Esophagus muscularis mucosa (tissue), 4 donors: ENCODE measurements at places on chromosomes 11 and 22. TPM values are rescaled to one million over a fixed set of nuclear protein-coding genes. Genes with fewer than 3 reads are reported as not detected.

The MUC6 gene
- total RNA-seq = not detected

The OR52E8 gene
- not detected for total RNA-seq

The OR2D2 gene
- total RNA-seq = not detected

The NTM gene
- 25.3 TPM for total RNA-seq

The APOL4 gene
- 24.7 TPM for total RNA-seq

The TBX1 gene
- 2.1 TPM for total RNA-seq

The WNT11 gene
- total RNA-seq = 3.7 TPM

The C11orf65 gene
- total RNA-seq = 0.06 TPM

The OR52H1 gene
- not detected for total RNA-seq

The TEX12 gene
- total RNA-seq = 4.2 TPM

The GDPD5 gene
- total RNA-seq = 9.3 TPM

The SLC22A25 gene
- not detected for total RNA-seq

The OTUB1 gene
- 70.0 TPM for total RNA-seq

The MUC2 gene
- total RNA-seq = 0.34 TPM

The TPBGL gene
- 0.40 TPM for total RNA-seq

The GAL3ST1 gene
- total RNA-seq = 1.8 TPM

The BRSK2 gene
- total RNA-seq = 1.0 TPM

The SPDYC gene
- total RNA-seq = not detected

The NCAPH2 gene
- total RNA-seq = 40.1 TPM

The FAM181B gene
- total RNA-seq = 1.6 TPM

The MS4A15 gene
- total RNA-seq = not detected

The OSBPL5 gene
- total RNA-seq = 59.6 TPM

The ENTHD1 gene
- total RNA-seq = not detected

The DDIAS gene
- not detected for total RNA-seq

The GLYATL1 gene
- total RNA-seq = not detected

The GRAP2 gene
- 5.0 TPM for total RNA-seq

The CATSPER1 gene
- 0.52 TPM for total RNA-seq

The GAS2 gene
- total RNA-seq = 1.4 TPM

The SMTNL1 gene
- total RNA-seq = not detected

The MPEG1 gene
- total RNA-seq = 36.1 TPM

The PHETA2 gene
- 17.4 TPM for total RNA-seq

The ACTN3 gene
- not detected for total RNA-seq

The DRICH1 gene
- total RNA-seq = 0.33 TPM

The C22orf23 gene
- not detected for total RNA-seq

The TIMM10B gene
- total RNA-seq = 45.1 TPM

The WNT7B gene
- total RNA-seq = not detected

The PRG3 gene
- not detected for total RNA-seq

The PIH1D2 gene
- 1.3 TPM for total RNA-seq

The TSG101 gene
- total RNA-seq = 85.0 TPM

The DENND6B gene
- 3.1 TPM for total RNA-seq

The KCNQ1OT1 gene
- total RNA-seq = 0.66 TPM

The RFPL3 gene
- total RNA-seq = not detected

The ZDHHC8 gene
- total RNA-seq = 11.8 TPM
